ENCODE measurements at places on chromosomes 1 and 21.
A peak's percentile ranks its signal among the peaks of the same experiment; 100 is the strongest.

- DNase-seq, result no peak
These were observed 272.9 kb upstream of the C1orf174 start for GRCh38 chr1:4172644-4173599.

DNA sequence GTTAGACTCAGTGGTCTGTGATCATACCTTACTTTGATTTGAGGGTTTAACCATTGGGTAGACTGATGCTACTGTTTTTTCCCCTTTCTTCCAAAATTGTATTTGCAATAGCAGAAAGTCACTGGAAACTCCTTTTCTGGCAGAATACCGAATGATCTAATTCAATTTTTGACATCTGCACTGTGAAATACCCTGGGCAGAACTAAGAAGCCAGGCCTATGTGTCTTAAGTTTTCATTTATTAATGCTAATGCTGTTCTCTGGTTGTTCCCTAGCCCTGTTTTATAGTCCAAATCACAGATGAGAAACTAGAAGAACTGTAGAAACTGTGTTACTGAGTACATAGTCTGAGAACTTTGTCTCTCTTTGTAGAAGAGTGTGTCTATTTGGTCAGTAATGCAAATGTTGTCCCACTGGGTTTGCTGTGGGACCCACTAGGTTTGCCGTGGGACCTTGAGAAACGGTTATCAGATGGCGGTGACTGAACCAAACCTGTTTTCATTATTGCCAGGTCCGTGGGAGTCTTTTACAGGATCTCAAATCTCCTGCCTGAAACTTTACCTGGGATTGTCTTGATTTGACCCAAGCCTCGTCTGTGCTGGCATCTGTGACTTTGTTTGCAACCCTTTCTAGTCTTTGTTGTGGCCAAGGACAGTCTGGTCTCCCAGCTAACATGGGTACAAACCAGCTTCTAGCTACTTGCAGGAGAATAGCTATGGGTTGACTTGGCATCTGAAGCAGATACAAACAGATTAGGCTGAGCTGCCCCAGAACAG is 41.4 kb downstream of the PEX14 start:
- DNase-seq, result no peak

DNA sequence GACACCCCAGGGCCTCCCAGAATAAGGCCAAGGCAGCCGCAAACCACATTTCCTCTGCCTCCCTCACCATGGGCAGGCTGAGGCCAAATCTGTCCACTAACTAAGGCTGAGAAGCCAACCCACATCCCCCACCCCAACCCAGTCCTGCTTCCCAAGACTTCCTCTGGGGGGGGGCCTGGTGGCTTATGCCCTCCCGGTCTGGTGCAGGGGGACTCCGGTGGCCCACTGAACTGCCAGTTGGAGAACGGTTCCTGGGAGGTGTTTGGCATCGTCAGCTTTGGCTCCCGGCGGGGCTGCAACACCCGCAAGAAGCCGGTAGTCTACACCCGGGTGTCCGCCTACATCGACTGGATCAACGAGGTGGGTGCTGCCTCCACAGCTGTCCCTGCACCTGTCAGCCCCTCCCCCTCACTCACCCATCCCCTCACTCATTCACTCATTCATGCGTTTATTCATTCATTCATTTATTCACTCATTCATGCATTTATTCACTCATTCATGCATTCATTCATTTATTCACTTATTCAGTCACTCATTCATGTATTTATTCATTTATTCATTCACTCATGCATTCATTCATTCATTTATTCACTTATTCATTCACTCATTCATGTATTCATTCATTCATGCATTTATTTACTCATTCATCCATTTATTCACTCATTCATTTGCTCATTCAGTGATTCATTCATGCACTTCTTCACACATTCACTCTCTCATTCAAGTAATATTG is 7.3 kb downstream of the CTRC start:
- DNase-seq, result no peak

DNA sequence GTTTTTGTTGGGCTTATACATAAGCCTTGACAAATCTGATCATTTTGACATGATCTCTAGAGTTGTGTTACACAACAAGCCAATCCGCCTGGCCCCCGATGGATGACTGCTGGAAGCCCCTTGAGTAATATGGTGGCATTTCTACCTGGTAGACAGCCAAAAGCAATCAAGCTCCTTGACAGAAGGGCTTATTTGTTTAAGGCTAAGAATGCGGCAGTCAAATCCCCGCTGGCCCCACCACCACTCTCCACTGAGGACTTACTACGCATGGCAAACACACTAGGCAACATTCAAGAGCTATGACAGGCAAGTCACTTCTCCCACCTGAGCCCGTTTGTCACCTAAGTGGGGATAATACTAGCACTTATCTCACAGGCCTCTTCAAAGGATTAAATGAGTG is 33.4 kb upstream of the C1orf198 start:
- no peak for DNase-seq

DNA sequence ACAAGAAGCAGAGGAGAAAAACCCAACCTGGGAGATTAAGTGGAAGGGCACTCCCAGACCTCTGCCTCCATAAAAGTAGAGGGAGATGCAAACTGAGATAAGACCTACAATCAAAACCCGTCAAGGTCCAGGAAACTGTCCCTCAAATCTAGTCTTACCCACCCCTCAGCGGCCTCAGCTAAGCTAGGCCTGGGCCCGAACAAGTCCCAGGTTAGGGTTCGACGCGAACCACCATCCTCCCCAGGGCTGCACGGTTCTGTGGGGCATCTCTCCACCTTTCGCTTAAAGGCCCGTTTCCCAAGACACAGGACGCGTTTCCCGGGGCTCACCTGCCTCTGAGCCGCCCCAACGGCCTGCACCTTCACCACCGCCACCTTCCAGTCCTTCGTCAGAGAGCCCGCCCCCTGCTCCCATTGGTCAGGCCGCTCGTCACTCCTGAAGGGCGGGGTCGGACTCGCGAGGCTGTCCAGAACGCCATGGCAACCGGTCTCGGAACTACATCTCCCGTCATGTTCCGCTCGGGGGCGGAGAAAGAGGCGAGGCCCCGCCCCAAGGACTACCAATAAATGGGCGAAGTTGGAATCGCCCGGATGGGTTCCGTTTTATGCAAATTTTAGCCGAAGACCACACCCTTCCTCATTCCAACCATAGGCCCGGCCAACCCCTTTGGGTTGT is at the start of gene CRYZL1:
Gene CRYZL1, minus strand, starts transcription at position 390 of the 675 bp plus-strand sequence. CDS start 10,190 bp downstream, outside the sequence.
- peak; percentile 99 for DNase-seq

DNA sequence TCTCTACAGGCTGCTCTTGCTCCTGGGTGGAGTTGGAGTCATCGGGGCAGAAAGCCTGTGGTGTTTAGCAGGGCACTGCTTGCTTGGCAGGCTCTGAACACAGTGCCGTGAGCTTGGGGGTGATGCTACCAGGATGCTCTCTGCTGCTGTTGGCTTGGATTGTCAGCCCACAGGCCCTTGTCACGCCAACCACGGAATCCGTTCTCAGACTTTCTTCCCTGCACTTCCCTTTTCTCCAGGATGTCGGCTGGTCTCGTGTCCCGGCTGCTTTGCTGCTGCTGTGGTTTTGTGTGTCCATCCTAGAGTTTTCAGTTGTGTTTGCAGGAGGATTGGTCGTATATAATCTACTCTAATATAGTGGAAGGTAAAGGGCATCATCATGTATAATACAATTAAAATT is 44.4 kb upstream of the TTC34 start:
- DNase-seq, result no peak

- DNase-seq, result no peak
These were observed 11.0 kb downstream of the FAM163A start for GRCh38 chr1:179754041-179754624.

DNA sequence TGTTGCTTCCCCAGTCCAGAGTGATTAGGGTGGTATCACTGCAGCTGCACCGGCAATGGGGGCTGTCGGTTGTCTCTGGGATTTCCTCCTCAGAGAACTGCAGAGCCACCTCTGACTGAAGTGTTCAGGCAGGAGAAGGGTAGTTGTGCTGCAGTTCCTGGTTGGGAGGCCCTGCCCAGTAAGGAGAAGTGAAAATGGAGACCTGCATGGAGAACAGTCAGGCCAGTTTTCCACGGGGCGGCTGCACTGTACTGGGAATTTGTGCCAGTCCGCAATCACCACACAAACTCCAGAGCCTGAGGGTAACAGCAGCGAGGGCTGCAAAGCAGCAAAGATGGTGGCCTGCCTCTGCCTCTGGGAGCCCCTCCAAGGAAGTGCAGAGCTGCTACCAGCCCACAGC is 58.1 kb upstream of the CCDC190 start:
- no peak for DNase-seq

DNA sequence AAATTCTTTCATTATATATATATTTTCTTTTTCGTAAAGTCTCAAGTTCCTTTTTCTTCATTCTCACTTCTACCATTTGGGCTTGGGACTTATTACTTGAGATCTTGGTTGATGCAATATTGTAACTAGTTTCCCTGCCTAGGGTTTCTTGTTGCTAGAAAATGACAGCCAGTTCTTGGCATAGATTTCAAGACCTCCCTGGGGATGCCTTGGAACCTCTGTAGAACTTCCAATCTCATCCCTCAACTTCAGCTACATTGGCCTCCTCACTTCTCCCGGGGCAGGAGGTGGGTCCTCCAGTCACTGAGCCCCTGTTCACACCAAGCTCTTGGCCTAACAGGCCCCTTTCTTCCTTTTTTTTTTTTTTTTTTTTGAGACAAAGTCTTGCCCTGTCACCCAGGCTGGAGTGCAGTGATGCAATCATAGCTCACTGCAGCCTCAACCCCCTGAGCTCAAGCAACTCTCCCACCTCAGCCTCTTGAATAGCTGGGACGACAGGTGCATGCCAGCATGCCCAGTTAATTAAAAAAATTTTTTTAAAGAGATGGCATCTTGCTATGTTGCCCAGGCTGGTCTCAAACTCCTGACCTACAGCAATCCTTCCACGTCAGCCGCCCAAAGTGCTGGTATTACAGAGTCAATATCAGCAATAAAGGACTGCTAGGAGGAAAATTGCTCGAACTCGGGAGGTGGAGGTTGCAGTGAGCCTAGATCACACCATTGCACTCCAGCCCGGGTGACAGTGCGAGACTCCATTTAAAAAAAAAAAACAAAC is 33.1 kb downstream of the MAP3K7CL start:
- DNase-seq, result no peak

DNA sequence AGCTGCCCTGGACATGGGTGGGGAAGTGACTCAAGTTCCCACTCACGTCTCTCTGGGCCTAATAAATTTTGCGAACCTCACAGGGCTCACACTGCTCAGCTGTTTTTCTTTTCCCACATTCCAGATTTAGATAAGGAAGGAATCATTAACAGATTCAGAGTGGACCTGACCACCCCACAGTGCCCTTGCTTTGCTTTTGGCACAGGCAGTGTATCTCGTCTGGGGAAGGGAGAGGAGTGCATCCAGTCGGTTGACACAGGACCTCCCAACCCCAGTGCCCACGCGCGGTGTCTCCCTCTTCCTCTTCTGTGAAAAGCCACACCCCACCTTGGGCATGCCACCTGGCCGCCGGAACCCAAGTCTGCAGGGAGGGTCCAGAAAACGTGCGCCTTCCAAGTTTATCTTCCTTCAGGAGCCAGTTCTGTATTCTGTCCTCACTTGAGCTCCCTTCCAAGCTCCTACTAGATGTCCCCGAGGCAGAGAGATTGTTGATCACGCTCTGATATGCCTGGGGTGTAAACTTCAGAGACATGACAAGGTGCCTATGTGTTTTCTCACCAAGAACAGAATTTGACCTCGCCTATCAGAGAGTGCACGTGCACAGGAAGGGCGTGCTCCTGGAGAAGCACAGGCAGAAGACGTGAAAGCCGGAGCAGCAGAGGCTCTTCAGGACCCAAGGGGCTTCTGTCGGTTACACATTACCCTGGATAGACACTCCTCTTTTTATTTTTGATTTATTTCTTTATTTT is 9.5 kb upstream of the SLC2A5 start:
- no peak for DNase-seq

GRCh38 chr1:119605686-119606085 is 42.4 kb downstream of the ZNF697 start:
- no peak for DNase-seq

GRCh38 chr1:162028726-162029125 is 5.1 kb upstream of the OLFML2B start:
- no peak for DNase-seq

DNA sequence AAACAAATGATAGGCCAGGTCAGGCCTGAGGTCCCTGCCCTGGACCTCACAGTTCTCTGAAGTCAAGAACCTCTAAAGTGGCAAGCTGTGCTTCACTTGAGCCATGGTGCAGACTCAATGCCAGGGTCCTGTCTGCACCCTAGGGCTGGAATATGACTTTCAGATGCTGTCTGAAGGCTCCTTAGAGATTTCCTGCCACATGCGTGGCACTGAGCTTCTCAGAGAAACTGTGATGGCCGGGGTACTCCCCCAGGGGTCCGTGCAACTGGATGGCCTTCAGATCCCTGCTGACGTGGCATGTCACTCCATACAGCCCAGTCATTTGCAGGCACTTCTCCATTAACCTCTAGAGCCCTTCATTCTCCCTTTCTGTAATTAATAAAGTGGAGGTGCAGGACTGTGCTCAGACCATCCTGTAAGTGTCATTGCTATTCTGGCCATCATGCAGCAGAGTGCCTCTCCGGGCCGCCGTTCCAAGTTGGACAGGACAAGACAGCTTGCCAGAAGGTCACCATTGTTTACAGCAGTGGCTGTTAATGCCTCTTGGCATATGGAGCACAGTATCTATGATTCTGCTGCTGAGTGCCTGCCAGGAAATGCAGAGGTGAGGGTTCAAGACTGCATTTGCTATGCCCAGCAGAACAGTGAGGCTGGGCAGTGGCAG is 205.1 kb upstream of the COA6 start:
- DNase-seq, result no peak

DNA sequence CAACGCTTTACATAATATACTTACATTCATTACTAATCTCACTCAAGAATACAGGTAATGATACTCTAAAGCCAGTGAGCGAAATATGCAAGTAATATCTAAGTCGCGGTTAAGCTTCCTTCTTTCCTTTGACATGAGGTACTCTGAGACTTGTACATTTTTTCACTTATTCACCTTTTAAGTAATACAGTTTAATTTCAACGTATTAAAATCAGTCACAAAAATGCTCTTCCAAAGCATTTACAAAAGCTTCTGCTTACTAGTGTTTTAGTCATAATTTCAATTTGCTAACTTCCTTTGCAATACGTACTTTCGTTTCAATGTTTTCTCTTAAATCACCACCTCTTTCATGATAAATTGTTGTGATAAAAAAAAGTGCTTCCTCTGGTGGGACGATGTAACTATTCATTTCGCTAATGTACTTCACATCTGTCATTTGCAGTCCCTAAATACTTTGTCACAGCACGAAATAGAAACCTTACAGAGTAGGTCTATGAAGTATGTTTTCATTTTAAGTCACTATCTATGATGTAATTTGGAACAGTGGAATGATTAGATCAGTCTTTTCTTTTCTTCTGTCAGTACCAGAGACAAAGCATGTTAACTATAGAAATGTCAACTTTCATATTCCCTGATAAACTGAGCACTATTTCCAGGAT is 34.0 kb upstream of the ADGRL4 start:
- no peak for DNase-seq

DNA sequence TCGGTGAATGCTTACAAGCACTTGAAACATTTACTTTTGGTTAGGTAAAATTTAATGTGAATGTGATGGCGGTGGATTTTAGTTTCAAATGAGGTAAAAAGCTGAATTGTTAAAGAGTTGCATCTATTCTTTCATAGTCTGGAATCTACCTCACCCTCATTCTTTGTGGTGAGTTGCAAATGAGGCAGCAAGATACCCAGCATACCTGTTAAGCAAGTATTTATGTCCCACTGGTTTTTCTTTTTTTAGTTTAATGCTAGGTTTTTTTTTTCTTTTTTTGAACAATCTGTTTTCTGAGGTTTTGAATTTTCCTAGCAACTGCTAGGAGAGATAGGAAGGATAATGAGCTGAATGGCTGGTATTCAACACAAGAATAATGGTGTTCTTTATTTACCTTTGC is 127.9 kb upstream of the CACYBP start:
- DNase-seq, result no peak

All from stimulated activated CD4-positive, alpha-beta T cell treated with anti-CD3 and anti-CD28 coated beads, Interleukin-1b, Interleukin-23, amount 100 ng/mL, for 1 hour (primary cell).